ENCODE measurements at places on chromosomes 7 and 10.

DNA sequence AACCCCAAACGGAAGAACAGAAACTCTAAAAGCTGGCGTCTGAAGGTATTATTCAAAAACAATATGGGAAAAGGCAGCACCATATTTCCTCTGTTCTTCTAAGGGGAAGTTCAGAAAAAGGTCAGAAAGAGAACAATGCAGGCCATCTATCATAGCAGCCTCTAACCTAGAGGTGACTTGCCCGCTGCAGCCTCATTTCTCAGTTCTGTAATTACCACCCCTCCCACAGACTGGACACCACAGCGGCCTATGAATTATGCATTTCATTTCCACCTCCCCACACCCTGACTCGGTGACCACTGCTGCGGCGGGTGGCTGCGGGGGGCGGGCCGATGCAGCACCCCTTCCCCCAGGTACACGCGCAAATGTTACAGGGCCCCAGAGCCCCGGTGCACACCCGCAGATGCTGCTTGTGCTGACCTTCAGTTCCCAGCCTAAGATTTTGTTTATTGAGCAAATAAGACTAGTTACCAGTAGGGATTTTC, 125.5 kb downstream of the CLEC2L start:
- DNase-seq: no peak

GRCh38 chr10:72219235-72219814, 3.2 kb upstream of the ASCC1 start:
- no peak for DNase-seq

- DNase-seq: no peak
Observed at GRCh38 chr10:124072106-124072505, 21.3 kb downstream of the CHST15 start.

DNA sequence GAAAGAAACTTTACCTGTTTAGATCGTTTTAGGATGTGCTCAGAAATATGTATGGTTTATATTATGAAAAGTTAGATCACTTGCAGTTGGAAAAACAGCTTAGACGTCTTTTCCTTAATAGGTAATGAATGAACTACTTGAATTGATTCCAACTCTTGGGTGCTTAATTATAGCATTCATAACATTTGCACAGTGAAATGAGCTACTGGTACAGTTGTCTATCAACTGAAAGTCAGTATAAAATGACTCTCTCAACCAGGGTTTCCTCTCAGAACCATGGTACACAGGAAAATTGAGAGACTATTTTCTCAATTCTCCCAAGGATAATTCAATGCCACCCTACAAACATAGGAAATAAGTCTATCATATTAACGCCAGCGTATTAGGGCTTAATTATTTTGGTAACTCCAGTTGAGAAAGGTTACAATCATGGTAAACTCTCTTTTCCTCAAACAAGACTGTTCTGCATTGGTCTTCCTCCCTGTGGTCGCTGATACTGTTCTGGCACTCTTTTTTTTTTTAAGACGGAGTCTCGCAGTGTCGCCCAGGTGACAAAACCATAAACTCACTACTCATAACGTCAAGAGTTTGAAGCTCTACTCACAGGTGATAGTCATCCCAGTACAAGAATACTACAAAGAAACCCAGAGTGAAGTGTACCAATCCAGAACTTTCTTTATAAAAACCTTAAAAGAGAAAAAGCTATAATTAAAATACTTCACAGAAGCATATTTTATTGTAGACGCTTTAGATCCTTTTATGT, 2.0 kb downstream of the ANLN start:
- no peak for DNase-seq

DNA sequence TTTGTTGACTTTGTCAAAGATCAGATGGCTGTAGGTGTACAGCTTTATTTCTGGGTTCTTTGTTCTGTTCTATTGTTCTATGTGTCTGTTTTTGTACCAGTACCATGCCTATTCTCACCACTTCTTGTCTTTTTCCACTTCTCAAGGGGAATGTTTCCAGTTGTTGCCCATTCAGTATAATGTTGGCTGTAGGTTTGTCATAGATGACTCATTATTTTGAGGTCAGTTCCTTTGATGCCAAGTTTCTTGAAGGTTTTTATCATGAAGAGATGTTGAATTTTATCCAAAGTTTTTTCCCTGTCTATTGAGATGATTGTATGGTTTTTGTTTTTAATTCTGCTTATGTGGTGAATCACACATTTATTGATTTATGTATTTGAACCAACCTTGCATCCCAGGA, 216.7 kb upstream of the RNF32 start:
- no peak for DNase-seq

- no peak for DNase-seq
Observed at GRCh38 chr7:135317676-135318325, 84.2 kb downstream of the STRA8 start.

- DNase-seq: no peak
Observed at GRCh38 chr7:31493714-31494181, 20.1 kb upstream of the ITPRID1 start.

- DNase-seq: no peak
Observed at GRCh38 chr10:110762109-110762848, 109.4 kb upstream of the PDCD4 start.

GRCh38 chr7:23211589-23211988, 29.7 kb downstream of the NUP42 start:
- DNase-seq: no peak

DNA sequence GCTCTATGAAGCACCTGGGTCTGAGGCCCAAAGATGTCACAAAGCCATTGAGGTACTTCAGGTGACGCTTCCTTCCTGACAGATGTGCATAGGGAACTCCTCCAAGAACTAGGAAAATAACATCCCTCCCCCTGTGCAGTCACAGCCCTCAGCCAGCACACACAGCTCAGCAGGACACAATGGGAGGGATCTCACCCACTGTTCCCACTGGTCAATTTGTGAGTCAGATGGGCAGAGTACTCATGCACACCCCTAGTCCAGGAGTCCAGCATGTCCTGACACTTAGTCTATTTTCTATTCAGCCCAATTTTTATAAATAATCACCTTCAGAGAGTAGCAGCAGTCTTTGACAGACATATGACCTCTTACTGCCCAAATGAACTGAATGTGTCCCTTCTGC, 60.7 kb upstream of the PFKP start:
- DNase-seq: no peak

DNA sequence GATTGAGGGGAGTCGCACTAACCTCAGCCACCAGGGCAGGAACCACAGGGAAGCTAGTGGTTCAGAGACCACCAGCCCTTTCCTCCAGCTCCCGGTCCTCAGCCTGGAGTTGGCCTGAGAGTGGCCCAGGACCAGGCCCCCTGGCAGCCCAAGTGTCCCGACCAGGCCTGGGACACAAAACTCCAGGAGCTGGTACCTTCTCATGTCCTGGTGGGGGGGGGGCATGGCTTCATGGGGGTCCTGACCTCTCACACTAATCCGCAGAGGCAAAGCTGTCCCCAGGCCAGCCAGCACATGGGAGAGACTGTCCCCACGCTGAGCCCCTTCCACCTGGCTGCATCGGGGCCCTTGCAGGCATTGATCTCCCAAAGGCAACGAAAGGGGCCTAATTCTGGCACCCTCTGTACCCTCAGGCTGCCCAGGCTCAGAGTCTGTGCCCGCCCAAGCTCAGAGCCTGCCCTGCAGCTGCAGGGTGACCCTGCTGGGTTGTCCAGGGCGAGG, 28.2 kb downstream of the GPRIN2 start:
- no peak for DNase-seq

GRCh38 chr7:90709501-90710465, 113.7 kb downstream of the CDK14 start:
- peak; percentile 24 for DNase-seq

DNA sequence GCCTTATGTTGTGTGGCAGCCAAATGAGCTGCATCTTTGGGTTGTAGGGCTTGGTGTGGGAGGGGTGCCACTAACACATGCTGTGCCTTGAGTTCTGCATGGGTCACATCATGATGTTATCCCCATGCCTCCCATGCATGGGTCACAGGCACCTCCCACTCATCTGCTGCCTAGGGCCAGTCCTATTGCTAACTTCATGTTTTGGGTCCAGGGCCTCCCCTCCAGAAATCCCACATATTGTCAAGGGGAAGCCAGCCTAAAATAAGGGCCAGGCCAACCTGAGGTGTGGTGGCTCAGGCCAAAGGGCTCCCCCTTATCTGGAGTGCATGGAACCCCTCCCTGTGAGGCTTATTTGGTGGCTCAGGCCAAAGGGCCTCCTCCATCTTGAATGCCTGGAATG, 299.0 kb downstream of the RPS24 start:
- no peak for DNase-seq

GRCh38 chr7:5693529-5693928, 87.9 kb downstream of the RNF216 start:
- no peak for DNase-seq

DNA sequence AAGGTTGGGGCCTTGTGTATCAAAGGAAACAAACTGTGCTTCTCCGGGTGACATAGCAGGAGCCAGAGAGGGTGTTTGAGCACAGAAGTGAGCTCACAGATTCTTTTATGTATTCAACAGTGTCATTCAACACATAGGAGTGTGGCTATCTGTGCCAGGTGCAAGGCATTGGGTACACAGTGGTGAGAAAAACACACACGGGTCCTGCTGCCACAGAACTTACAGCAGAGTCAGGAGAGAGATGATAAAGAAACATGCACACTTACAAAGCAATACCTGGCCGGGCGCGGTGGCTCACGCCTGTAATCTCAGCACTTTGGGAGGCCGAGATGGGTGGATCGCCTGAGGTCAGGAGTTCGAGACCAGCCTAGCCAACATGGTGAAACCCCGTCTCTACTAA, 16.3 kb upstream of the ECHDC3 start:
- no peak for DNase-seq

GRCh38 chr10:114767101-114767985, 54.2 kb upstream of the FHIP2A start:
- DNase-seq: no peak

GRCh38 chr10:70666960-70667798, 5.1 kb upstream of the ADAMTS14 start:
- no peak for DNase-seq

DNA sequence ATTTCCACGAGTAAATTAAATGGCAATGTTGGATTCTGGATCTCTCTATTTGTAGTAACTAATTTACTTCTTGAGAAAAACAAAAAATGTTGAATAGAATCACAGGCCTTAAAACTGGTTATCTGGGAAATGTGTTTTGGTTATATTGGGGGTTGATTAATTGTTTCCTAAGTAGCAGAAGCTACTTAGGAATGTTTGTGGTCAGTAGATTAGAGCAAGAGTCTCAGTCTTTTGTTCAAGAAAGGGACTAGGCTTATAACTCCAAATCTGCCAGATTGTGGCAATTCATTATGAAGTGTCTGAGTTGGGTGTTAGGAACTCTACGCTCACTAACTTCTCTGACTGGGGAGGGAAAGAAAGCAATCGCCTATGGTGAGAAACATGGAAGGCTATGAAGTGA, 244.3 kb upstream of the PHYHIPL start:
- no peak for DNase-seq

DNA sequence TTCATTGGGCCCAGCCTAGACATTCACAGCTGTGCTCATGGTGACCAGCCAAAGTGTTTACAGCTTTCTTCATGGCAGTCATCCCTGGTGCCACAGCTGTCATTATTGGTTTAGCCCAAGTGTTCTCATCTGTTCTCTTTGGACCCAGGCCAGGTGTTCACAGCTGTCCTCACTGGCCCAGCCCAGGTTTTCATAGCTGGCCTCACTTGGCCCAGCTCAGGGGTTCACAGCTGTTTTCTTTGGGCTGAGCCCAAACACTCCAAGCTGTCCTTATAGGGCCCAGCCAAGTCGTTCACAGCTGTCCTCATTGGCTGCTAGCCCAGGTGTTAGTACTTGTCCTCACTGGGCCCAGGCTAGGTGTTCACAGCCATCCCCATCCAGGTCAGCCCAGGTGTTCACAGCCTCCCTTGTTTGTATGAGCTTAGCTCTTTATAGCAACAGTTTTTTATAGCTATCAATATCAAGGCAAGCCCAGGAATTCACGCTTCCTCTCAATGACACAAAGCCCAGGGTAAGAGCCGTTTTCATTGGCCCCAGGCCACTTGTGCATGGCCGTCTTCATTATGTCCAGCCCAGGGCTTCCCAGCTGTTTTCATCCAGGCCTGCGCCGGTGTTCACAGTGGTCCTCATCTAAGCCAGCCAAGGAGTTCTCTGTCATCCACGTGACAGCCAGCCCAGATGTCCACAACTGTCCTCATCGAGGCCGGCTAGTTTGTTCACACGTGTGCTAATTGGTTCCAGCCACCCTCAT, 11.6 kb downstream of the FRG2B start:
- DNase-seq: no peak

- no peak for DNase-seq
Observed at GRCh38 chr7:154698726-154699291, 304.1 kb downstream of the PAXIP1 start.

DNA sequence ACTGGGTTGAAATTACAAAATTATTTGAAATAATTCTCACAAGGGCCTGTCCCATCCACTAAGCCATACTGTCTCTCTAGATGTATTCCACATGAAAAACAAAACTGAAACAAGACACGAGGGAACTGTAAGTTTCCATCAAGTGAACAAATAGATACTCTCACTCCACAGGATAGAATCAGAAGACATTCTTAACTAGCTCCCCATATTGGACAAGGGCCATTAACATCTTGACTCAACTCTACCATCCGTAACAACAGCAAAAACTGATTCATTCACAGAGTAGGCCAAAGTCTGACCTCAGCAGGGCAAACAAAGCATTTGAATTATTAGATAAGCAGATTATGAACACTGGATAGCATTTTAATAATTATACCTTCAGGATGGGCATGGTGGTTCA, 29.1 kb downstream of the UBE2H start:
- peak; percentile 47 for DNase-seq

DNA sequence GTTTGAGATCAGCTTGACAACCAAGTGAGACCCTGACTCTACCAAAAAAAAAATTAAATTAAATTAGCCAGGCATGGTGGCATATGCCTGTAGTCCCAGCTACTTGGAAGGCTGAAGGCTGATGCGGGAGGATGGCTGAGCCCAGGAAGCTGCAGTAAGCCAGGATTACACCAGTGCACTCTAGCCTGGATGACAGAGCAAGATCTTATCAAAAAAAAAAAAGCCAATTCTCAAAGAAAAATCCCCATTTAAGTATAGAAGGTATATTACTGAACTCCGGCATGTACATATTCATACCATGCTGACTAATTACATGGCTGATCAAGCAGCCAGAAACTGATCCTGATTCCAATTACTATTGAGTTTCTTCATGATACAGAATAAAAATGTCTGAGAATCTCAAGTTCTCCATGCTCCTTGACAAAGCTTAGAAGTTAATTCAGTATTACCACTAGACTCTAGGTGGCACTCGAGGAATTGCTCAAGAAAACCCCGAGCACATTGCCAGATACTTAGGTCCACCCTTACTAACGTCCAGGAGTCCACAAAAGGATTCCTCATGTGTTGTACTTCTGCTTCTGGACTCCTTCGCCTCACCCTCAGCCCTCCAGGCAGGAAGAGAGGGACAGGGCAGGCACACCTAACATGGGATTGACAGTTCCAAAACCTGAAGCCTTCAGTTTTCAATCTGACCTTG, 148.9 kb downstream of the PARD3 start:
- peak; percentile 82 for DNase-seq

DNA sequence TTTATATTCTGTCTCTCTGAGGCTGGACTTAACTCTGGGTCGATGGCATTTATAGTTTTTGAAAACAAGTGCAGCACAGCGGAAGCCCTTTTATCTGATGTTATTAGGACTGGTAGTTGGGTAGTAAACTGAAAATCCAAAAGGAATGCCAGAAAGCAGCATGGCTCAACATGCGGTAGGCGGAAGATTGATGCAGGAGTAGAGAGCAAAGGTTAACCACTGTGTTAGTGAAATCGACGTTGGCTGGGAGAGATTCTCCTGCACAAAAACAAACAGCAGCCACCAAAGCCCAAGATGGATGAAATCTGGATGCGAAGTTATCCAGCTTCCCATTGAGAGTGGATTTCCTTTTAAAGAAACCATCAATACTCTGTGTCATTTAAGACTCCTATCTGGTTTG, 54.5 kb upstream of the EMX2 start:
- no peak for DNase-seq

- DNase-seq: no peak
Observed at GRCh38 chr7:139034855-139035585, 822 bp downstream of the ZC3HAV1L start.
